Fibroblast of skin of abdomen (primary cell): ENCODE measurements at places on chromosomes 4 and X.

DNA sequence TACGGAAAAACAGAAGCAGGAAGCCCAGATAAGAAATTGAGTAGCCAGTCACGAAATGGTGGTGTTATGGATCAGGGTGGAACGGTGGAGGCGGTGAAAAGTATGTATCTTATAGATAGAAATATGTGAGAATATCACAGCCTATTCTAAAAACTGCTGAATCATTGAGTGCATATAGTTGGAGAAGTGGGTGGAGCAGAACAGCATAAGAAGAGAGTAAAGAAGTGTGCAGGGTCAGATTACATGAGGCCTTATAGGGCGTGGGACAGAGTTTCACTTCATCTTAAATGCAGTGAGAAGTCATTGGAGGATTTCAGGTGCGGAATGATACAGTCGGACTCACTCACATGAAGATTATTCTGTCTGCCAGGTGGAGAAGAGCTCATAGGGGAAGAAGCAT is 293.1 kb downstream of the TRIML1 start:
- peak; percentile 33 for DNase-seq

- DNase-seq, result no peak
Measured at GRCh38 chr4:89270792-89271191, 36.8 kb downstream of the GPRIN3 start.

- peak; percentile 66 for DNase-seq
Measured at GRCh38 chrX:14398725-14399124, 130.6 kb upstream of the GLRA2 start.

DNA sequence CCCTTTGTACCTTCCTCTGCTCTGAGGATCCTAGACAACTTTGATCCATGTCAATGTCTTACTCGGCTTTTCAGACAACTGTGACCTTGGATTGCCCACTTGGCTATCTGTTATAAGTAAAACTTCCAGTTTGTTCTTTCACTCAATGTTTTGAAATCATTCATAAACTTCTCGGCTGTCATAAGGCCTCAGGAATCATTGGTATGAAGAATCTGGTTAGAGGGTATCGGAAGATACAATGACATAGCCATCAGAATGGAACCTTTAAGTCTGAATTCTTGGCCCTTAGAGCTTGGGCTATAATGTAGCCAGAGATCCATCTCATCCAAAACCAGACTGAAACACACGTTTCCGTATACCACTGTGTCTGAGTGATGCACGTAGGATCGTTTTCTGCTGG is 59.0 kb upstream of the WDR1 start:
- DNase-seq, result no peak

DNA sequence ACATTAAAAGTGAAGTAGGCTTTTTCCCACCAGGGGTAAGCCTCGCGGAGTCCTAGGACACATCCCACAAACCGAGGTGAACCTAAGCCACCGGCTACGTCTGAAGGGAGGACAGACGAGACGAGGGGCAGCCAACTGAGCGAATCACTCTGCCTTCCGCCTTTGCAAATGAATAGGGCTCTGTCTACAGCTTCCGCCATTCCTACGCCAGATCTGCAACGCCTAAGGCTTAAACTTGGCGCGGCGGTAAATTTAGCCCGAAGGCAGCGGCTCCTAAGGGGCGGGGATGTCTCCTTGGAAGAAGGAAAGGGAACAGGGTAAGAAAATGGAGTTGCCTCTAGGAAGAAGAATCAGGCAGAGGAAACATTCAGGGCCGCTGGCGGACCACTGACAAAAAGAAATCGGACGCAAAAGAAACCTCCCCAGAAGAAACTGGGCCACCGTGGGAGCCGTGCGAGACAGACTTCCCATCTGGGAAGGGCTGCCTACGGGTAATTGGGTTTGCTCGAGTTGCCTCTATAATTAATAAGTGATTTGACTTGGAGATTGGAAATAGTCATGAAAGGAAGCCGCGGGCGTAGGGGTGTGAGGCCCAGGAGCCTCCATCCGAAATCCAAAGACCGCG is 90.5 kb downstream of the BCOR start:
- DNase-seq, result no peak

DNA sequence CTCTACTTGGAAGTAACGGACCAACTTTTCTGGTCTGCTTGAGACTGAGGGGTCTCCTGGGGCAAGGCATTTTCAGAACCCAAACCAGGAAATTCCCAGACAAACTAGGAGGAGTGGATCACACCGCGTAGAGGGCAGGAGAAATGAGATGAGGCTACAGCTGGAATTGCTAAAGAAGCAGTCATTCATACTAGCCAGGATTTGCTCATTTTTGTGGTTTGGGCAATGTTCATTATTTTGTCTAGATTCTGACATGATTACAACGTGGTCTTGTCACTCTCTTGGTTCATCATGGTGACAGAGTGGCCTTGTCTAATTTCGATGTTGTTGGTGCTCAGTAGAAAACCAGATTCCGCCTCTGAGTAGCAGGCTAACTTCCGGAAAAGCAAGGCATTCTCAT is 63.2 kb downstream of the BANK1 start:
- DNase-seq, result peak; percentile 66

- DNase-seq, result no peak
Measured at GRCh38 chr4:174474457-174475075, 47.7 kb downstream of the HPGD start.

DNA sequence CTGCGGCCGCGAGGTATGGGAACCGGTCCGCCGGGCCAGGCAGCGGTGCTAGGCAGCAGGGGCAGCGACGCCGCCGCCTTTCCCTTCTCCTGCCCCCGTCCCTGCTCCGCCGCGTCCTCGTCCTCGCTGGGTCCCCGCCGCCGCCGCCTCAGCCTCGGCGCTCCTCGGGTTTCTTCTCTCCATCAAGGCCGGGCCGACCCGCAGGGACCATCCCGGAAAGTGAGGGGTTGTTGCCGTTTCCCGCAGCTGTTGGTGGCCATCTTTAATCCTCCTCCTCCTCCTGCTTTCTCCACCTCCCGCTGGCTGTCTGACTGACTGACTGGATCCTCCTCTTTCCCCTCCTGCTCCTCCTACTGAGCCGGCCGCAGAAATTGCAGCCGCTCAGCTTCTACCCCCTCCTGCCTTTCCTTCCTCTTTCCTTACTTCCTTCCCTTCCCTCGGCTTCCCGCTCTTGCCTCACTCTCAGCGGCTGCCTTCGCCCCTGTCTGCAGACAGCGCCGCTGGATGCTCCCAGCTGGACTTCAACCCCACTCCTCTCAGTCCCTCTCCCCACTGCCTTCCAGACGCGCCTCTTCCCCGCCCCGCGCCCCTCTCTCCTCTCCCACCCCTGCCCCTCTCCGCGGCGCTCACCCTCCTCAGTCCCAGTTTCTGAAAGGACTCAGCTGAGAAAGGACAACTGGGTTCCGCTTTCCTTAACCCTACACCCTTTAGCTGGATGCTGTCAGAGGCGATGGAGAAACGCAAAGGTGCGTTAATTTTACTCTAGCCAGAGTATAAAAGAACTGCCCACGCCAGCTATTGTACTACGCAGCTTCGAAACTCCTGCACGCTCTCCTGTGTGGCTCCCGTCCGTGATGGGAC is at the start of gene WDFY3:
Gene WDFY3, minus strand, starts transcription at position 309 of the 861 bp plus-strand sequence. CDS start 106,099 bp downstream, outside the sequence.
- DNase-seq, result peak; percentile 92

DNA sequence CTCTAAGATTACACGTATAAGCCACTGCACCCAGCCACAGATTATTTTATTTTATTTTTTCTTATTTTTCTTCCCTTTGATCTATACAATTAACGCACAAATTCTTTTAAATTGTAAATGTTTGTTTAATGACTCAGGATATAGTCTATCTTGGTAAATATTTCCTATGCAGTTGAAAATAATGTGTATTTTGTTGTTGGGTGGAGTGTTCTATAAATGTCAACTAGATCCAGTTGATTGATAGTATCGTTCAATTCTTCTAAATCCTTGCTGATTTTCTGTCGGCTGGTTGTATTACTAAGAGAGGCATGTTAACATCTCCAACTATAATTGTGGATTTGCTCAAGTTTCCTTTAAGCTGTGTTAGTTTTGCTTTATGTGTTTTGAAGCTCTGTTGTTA is 92.0 kb downstream of the TRAPPC11 start:
- DNase-seq, result no peak

DNA sequence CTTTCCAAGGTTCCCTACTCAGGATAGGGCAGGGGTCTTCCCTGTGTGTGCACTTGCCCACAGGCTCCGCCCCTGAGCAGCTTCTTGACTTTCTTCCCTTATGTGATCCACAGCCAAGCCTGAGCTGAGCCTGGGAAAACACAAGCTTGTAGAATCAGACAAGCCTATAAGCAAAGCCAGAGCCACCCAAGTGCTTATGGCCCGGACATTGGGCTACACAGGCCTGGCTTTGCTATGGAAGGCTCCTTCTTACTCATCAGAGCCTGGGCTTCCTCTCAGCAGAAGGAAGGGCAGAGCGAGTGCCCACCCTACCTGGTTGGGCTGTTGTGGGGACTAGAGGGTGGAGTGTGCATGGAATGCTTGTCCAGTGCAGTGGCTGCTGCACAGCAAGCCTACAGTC is 1.3 kb upstream of the TNIP2 start:
- no peak for DNase-seq

- DNase-seq, result no peak
Measured at GRCh38 chr4:85672959-85673358, 198.0 kb downstream of the ARHGAP24 start.

GRCh38 chr4:2786152-2786671 is 6.7 kb upstream of the SH3BP2 start:
- DNase-seq, result no peak

DNA sequence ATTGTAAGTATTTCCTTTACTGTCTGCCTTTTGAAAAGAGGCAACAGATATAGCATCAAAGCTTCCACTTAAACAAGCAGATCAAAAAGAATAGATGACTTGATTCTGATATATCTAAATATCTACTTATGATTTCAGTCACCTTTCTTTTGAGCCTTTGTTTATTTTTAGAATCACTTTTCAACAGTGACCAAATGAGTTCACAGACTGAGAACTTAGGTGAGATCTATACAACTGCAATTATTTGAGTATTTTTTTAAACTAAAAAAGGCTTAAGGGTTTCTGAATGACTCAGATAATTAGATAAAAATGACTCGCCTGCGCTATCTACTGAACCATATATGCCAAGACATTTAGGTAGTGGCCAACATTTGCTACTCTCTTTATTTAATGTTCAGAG is 166.7 kb upstream of the KCNIP4 start:
- DNase-seq, result no peak

- DNase-seq, result peak; percentile 74
Measured at GRCh38 chr4:168486912-168487281, 6.6 kb upstream of the DDX60L start.

- no peak for DNase-seq
Measured at GRCh38 chr4:74456849-74457395, 12.0 kb downstream of the AREG start.

- DNase-seq, result peak; percentile 90
Measured at GRCh38 chr4:74109870-74110605, 11.0 kb upstream of the CXCL2 start.

GRCh38 chr4:145843639-145844038 is 95.0 kb downstream of the ZNF827 start:
- DNase-seq, result no peak

DNA sequence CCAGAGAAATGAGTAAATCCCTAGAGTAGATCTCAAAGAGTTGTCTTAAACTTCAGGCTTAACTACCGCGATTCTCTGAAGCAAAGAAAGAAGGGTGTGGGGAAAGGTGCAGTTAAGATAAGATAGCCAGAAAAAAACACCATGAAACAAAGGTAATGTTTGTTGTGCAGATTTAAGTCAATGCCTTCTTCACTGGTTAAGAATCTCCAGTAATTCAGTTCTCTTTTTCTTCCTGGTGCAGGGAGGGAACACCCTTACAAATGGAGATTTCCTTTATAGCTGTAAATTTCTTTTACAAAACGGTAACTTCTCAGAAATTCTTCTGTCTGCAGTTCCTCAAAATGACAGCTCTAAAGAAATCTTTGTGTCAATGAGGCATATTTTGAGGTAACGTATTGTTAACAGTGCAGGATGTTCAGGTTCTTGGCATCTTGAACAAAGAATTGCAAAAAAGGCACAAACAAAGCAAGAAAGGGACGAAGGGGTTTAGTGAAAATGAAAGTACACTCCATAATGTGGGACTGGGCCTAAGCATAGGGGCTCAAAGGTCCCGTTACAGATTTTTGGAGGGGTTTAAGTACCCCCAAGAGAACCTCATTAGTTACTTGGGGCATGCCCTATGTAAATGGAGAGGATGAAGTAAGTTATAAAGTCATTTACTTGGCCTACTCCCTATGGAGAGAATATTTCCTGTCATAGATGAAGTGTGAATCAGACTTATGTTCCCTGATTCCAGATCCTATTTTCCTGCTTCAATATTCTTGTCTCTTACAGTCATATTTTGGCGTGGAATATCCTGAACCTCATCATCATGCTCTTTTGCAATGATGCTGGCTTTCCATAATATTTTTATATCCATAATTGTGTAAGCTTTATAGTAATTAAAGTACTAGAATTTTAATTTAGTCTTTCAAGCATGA is 492.0 kb downstream of the PCDH11X start:
- DNase-seq, result no peak

- DNase-seq, result no peak
Measured at GRCh38 chrX:139967750-139968149, 2.4 kb upstream of the CXorf66 start.

DNA sequence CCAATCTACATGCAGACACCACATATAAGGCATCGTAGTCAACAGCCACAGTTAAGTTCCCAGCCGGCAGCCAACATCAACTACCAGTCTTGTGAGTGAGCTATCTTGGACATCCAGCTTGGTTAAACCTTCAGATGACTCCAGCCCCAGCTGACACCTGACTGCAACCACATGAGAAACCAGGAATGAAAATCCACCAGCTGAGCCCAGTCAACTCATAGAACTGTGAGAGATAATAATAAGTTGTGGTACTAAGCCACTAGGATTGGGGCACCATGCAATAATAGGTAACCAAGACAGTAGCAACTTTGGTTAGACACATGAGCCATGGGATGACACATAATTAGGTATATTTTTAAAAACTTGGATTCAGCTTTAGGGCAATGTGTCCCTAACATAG is 188.1 kb upstream of the BCOR start:
- no peak for DNase-seq

DNA sequence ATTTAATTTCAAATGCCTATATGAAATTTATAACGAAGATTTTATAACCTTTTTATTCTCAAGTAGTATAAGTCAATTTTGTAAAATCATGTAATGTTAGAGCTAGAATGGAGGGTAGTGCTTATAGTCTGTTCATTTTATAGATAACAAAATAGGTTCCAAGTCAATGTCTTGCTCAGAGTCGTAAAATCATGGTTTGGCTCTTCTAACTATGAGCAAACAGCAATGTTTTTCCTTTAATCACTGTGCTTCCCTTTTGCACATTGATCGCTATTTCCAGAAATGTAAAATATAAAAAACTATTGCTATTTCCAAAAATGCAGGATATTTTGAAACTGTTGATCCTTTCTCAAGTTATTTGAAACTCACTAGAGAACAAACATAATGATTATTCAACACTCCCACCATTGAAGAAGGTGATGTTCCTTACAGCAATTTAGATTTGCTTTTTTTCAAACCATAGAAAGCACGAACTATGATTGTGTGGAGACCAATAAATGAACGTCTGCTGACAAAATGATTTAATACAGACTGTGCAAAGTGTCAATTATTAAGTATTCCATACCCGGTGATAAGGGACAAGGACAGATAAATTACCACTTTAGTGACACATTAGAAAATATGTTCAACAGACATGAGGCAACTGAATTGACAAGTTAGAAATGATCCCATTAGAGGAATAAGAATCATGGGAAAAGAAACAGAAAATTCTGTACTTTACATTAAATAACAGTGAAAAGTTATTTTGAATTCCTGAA is 412.1 kb upstream of the TECRL start:
- no peak for DNase-seq
